ENCODE measurements at places on chromosomes 7 and 10.

DNA sequence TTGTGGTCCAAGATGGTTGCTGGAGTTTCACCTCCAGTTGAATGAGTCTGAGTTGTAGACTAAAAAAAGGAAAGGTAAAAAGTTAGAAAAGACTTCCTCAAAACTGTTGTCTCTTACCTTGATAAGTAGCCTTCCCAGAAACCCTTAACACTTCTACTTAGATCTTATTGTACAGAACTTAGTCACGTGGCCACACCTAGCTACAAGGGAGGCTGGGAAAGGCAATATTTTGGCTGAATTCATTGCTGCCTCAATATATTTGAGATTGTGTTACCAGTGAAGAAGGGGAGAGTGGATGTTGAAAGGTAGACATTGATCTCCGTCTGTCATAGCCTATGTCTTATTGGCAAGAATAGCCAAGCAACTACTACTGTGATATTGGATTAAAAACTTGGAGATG lies 35.5 kb upstream of the VDAC2 start:
- DNase-seq = no peak

DNA sequence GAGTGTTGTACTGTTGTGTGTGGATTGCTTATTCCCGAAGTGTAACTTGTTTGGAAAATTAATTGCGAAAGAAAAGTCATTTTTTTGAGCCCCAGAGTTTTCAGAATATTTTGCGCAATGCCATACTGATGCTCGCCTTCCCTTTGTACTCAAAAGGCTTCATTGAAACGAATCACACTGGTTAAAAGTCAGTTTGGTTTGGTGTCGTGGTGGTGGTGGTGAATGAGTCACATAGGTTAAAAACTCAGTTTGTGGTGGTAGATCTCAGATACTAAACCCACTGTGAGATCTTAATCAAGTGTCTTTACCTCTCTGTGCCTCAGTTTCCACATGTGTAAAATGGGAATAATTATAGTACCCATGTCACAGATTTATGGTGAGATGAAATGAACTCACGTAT lies 61.1 kb upstream of the IL6 start:
- no peak for DNase-seq

GRCh38 chr10:88289342-88289741 lies 293.8 kb downstream of the RNLS start:
- DNase-seq = no peak

GRCh38 chr7:56040730-56041129 lies 10.5 kb downstream of the PSPH start:
- DNase-seq = no peak

DNA sequence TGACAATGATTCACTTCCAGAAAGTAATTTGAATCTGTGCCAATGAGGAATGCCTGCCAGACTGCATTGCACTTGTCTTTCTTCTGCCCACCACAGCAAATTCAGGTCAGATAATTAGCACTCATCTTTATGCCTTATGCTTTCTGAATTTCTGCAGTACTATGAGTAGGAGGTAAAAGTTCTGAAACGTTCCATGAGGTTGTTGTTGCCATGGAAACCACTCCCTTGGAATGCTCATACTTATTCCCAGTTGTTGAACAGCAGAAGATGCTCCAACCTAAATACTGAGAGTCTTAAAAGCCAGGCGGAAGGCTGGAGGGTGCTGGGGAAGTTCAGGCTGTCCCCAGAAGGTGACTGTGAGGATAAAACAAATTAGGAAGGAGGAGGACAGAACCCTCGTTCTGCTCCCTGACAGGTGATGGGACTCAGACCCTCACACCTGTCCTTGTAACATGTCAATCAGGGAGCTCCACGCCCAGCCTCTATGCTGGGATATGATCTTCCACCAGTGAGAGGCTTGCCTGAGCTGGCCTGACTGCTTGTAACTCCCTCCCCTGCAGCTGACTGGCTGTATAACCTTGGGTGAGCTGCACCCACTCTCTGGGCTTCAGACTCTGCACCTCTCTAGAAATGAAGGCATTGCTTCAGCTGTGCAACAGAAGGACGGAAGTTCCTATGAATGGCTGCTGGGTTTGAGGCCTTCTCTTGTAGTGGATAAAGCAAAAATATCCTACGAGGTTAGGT lies 554.3 kb upstream of the MGMT start:
- no peak for DNase-seq

- no peak for DNase-seq
Observed at GRCh38 chr7:139328375-139328774, 12.8 kb upstream of the FMC1 start.

- no peak for DNase-seq
Observed at GRCh38 chr10:82953331-82953730, 1078.3 kb downstream of the NRG3 start.

- DNase-seq = no peak
Observed at GRCh38 chr7:157854066-157854891, 517.5 kb downstream of the DNAJB6 start.

GRCh38 chr10:20971901-20972300 lies 74.8 kb upstream of the NEBL start:
- no peak for DNase-seq

DNA sequence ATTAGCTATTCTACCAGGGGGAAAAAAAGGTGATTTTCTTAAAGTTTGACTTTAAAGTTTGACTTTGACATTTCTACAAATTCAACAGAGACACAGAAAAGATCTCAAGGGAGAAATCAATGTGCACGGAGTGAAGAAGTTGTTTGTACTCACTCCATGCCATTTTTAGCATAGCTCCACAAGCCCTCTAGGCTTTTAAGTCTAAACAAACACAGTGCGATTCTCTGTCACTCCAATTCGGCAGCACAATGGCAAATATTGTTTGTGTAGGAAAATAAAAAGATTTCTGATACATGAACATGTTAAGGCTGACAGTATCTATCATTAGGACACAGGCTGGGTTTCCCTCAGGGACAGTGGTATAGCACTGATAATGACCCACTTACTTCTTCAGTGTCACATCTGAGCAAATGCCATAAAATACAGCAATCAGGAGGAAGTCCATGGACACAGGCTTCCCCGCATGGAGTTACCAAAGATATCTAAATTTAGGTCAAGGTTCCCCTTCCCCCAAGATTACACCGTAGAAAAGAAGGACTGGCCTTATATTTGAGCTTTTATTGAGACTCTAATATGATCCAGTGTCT lies 28.0 kb downstream of the GSAP start:
- DNase-seq = no peak

Data from stimulated activated naive CD4-positive, alpha-beta T cell (primary cell).